ENCODE measurements at places on chromosomes 1 and 21. TPM values are rescaled to one million over a fixed set of nuclear protein-coding genes. Genes with fewer than 3 reads are reported as not detected.
A peak's percentile ranks its signal among the peaks of the same experiment; 100 is the strongest.

ALX3 gene
- 0.79 TPM for total RNA-seq

AQP10 gene
- total RNA-seq = 2.0 TPM

DNA sequence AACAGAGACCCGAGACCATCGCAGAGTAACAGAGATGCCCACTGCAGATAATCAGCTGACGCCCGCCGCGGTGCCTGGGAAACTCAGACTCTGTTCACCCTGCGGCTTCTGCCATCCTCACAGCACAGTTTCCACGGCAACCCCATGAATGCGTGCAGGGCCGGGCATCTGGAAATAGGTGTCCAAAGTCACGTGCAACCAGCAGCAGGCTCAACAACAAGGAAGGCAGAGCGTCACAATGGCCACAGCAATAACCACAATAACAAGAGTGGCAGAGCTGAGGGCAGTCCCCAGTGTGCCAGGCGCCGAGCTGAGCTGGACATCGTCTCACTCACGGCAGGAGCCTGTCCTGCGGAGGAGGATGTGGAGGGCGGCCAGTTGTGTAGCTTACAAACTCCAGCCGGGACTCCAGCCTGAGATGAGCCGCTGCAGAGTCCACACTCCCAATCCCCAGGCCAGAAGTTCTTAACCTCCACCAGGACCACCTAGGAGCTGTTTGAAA is 102.0 kb downstream of the CRYAA start:
- H3K4me1 ChIP-seq = peaks cover 12% of the 10 kb centered on the region
- DNase-seq = peak; percentile 38
- no peaks in the 10 kb centered on the region for H3K36me3 ChIP-seq
- no peak overlapping the region for H3K4me3 ChIP-seq

GRCh38 chr21:34227386-34227852 is 136.4 kb upstream of the KCNE2 start:
- no peaks in the 10 kb centered on the region for H3K27me3 ChIP-seq
- no peak overlapping the region for H3K4me3 ChIP-seq
- H3K4me1 ChIP-seq = no peaks in the 10 kb centered on the region
- no peaks in the 10 kb centered on the region for H3K36me3 ChIP-seq

- peaks cover 25% of the 10 kb centered on the region for H3K4me1 ChIP-seq
- H3K4me3 ChIP-seq = peak within 1 kb of the TSS; percentile 80
- H3K36me3 ChIP-seq = no peaks in the 10 kb centered on the region
- H3K27me3 ChIP-seq = no peaks in the 10 kb centered on the region
- peak within 1 kb of the TSS; percentile 92 for H3K27ac ChIP-seq
- peak; percentile 83 for DNase-seq
These were observed at the start of gene CSRP1 for GRCh38 chr1:201506557-201507359. TSS of gene CSRP1 (minus strand) at chr1:201507123. CDS start at chr1:201496303, 10,820 bp downstream.

GRCh38 chr1:84367219-84367618 is 31.1 kb upstream of the DNASE2B start:
- H3K36me3 ChIP-seq = no peaks in the 10 kb centered on the region
- DNase-seq = no peak
- no peak overlapping the region for H3K4me3 ChIP-seq
- no peak overlapping the region for H3K27ac ChIP-seq

GRCh38 chr1:208243967-208244916 is at the start of gene PLXNA2:
TSS of gene PLXNA2 (minus strand) at chr1:208244384. CDS start at chr1:208217922, 26,462 bp downstream.
- H3K36me3 ChIP-seq = no peaks in the 10 kb centered on the region
- H3K4me1 ChIP-seq = peaks cover 10% of the 10 kb centered on the region
- H3K4me3 ChIP-seq = peak within 1 kb of the TSS; percentile 69
- H3K27me3 ChIP-seq = no peaks in the 10 kb centered on the region

DNA sequence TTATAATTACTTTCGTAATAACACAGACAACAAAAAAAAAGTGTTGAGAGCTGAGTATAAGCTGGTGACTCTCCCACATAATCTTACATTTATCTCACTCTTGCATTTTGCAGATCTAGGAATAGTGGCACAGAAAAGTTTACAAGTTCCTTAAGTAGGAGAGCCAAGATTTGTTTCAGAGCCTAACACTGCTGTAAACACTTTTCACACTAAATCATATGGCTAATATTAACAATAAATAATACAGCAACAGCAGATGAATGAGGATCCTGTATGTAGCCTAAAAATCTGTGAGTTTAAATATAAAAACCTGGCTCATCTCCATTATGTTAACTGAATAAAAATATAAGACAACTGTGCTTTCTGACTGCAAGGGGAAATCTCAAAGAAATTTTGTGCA is 846.5 kb upstream of the ADAMTS5 start:
- no peak overlapping the region for H3K4me3 ChIP-seq
- no peaks in the 10 kb centered on the region for H3K27me3 ChIP-seq
- H3K4me1 ChIP-seq = no peaks in the 10 kb centered on the region
- no peak overlapping the region for H3K27ac ChIP-seq
- H3K36me3 ChIP-seq = no peaks in the 10 kb centered on the region

DNA sequence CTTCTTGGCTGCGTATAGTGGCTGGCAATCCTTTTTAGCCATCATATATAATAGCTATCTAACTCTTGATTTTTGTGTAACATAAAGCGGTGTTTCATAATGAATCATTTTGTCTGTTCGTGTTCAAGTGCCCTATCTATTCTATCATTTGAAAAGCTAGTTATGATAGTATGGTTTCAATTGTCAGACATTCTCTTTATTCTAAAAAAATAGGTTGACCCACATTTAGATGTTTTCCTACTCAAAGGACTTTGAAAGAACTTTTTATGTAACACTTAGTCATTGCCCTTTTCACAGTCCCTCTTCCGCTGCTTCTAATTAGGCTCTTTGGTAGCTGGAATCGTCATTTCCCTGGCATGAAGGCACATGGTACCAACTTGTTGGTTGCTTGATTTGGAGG is 272.2 kb upstream of the B3GALT2 start:
- H3K27me3 ChIP-seq = no peaks in the 10 kb centered on the region
- no peak overlapping the region for H3K4me3 ChIP-seq
- H3K36me3 ChIP-seq = no peaks in the 10 kb centered on the region
- no peaks in the 10 kb centered on the region for H3K4me1 ChIP-seq
- DNase-seq = no peak
